ENCODE measurements at places on chromosomes 3 and 15.

DNA sequence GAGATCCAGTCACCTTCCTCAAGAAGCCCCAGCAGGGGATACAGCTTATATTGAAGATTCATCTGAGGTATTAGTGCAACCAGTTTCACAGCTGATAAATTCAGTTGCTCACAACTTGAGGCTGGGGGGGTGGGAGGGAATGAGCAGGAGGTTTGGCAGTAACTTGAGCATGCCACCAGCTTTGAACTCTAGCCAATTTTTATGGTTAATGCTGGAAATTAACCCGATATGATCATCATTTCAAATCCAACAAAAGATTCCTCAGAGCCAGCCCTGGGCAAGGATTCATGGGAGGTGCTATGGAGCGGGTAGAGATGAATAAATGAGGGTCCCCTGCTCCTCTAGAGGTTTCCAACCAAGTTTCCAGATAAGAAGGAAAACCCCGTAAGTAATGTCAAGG, 73.1 kb upstream of the HES1 start:
- DNase-seq: no peak

DNA sequence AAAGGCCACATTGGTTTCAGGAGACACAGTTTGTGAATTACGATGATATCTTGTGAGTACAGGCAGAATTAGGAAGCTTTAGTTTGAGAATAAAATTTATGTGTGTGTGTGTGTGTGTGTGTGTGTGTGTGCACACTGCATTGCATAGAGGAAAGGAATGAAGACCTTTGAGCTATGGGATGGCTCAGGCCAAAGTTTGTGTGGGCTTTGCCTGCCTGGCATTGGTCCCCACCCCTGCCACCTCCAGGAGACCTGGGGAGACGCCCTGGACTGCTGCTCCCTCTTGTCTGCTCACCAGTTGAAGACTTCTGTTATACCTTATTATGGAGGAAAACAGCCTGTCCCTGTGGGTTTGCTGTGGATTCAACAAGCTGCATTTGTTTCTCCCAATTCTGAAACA, 37.2 kb downstream of the TIGIT start:
- DNase-seq: no peak

- DNase-seq: no peak
Observed at GRCh38 chr15:39628144-39628508, 47.2 kb downstream of the THBS1 start.

GRCh38 chr3:35641331-35641730, 2.0 kb downstream of the ARPP21 start:
- no peak for DNase-seq

- DNase-seq: no peak
Observed at GRCh38 chr3:170437696-170438407, 19.2 kb downstream of the CLDN11 start.

DNA sequence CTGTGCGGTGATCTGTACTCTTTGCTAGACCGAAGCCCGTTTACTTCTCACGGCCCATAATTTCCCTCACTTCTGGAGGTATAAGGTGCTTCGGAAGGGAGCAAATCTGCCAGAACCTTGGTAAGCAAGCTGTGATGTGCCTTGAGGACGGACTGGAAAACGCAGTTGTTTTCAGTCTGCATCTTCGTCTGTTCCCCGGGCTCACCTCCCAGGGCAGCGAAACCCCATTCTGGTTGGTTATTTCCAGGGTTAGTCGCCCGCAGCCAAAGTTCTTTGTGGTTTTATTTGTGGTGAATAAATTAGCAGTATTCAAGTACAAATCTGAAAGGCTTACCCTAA, 401 bp downstream of the RAMAC start:
- DNase-seq: no peak

- no peak for DNase-seq
Observed at GRCh38 chr3:171095063-171095462, 68.5 kb upstream of the SLC2A2 start.

DNA sequence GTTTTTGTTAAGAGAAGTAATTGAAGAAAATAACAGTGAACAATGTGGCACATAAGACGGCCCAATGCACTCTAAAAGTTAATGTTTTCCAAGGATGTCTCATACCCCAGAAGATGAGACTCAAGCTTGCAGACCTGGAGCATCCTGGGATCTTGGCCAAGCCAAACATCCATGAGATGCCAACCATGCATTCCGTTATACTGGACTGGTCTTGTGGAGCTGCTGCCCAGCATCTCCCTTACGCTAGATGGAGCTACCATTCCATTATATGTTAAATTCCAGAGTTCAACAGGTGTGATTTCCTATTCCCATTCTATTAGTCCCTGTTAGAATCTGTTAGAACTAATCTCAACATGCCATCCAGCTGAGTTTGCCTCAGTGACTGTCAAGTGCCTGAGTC, 181.8 kb downstream of the PDCD6IP start:
- no peak for DNase-seq

- DNase-seq: no peak
Observed at GRCh38 chr3:70531063-70531657, 218.7 kb upstream of the MDFIC2 start.

DNA sequence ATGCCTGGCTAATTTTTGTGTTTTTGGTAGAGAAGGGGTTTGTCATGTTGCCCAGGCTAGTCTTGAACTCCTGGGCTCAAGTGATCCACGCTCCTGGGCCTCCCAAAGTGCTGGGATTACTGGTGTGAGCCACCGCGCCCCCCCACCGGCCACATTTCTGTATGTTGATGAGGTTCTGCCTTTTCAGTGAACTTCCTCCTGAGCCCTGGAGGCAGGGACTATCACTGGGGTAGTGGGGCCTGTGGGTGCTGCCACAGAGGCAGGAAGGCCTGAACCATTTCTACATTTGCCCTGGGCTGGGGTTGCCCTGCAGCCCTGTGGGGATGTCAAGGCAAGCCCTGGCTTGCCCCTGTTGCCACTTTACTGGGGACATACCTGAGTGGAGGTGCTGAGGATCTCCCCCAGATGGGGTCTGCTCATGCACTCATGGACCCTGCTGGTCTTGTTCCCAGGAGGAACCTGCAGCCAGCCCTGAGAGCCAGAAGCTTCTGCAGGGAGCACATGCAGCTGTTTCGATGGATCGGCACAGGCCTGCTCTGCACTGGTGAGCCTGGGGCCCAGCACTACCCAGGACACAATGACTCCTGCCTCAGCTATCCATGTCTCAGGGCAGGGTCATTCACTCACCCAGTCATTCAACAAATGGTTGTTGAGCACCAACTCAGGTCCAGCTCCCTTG, 5.7 kb downstream of the SLC28A1 start:
- DNase-seq: no peak

DNA sequence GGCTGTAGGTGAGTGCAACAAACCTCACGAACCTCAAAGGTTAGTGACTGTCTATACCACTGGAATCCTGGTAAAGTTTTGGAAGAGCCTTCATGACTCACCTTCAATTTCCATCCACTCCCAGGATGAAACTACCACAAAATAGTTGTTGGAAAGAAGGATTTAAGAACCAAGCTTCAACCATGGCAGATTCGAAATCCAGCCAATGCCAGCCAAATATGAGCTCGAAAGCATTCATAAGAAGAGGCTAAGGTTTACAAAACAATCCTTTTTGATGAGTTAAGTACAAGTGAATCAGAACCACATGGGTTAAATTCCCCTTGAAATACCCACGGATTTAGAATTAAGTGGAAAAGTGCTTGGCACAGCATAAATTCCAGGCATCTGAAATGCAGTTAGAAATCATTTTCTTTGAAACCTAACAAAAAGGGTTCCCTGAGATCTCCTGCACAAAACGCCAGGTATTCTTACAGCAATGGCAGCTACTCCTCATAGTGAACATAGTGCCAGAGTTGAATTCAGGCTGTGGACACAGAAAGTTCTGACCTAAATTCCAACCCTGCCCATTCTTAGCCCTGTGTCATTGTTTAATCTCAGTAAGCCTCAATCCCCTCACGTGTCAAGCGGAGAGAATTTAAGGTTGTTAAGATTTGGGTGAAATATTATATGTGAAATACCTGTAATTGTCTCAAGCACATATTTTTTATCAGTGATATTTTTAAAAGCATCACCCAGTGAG, 89.2 kb downstream of the FBN1 start:
- no peak for DNase-seq

DNA sequence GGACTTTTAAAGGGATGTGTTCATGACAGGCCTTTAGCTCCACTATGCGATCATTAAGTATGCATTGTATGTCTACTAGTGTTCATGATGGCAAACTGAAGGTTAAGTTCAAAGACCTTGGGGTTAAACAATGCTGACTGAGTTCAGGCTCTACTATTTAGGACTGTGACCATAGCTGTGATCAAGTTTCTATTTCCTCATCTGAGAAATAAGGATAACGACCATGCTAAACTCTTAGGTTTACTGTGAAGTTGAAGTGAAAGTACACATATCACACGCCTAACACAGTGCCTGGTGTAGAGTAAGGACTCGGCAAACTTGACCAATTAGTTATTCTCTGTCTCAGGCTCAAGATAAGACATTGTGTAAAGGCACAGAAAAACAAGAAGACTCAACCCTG, 243.2 kb downstream of the MBNL1 start:
- no peak for DNase-seq

DNA sequence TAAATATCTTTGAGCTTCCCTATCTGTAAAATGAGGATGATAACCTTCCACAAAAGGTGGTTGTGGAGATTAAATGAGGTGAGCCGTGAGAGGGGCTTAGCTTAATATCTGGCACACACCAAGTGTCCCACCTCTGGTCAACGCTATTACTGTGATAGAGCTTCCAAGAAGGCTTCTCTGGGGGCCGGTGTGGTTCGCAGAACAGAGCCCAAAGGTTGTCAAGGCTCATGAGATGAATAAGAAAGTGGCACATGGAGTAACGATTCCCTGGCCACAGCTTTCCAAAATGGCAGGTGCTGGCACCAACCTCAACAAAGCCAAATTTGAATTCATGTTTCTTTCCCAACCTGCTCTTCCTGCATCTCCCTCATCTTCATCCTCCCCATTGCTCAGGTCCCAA, 10.4 kb downstream of the KY start:
- no peak for DNase-seq

- no peak for DNase-seq
Observed at GRCh38 chr3:62749657-62750056, 125.6 kb downstream of the CADPS start.

- no peak for DNase-seq
Observed at GRCh38 chr3:116240261-116240660, 205.0 kb downstream of the LSAMP start.

GRCh38 chr3:165920984-165921383, 83.8 kb upstream of the BCHE start:
- DNase-seq: no peak

GRCh38 chr15:44222478-44222877, 27.4 kb upstream of the FRMD5 start:
- DNase-seq: no peak

- no peak for DNase-seq
Observed at GRCh38 chr15:67003586-67003985, 61.8 kb upstream of the SMAD3 start.

DNA sequence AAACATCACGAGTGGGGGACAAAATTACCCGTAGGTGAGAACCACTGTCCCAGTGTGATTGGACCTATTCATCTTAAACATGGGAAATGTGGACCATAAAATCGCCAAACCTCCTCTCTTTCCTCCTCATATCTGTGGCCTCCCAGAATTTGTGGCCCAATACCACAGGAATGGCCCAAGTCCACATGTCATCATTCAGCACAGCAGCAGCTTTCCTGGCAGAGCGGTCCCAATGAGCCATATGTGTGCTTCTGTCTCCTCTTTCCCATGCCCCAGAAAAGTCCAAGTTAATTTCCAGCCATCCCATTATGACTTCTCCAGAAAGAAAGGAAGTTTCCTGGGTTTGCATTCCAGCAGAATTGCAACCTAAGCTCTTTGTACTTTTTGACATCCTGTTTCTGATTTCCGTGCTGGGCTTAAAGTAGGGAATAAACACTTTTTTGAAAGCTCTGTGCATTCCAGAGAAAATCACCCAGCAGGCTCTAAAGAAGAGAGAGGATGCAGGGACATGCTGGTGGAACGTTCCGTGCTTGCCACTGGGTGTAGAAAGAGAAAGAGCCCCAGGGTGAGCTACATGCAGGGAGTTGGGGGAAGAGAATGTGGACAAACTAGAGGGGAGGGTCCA, 259.4 kb upstream of the PROK2 start:
- no peak for DNase-seq

DNA sequence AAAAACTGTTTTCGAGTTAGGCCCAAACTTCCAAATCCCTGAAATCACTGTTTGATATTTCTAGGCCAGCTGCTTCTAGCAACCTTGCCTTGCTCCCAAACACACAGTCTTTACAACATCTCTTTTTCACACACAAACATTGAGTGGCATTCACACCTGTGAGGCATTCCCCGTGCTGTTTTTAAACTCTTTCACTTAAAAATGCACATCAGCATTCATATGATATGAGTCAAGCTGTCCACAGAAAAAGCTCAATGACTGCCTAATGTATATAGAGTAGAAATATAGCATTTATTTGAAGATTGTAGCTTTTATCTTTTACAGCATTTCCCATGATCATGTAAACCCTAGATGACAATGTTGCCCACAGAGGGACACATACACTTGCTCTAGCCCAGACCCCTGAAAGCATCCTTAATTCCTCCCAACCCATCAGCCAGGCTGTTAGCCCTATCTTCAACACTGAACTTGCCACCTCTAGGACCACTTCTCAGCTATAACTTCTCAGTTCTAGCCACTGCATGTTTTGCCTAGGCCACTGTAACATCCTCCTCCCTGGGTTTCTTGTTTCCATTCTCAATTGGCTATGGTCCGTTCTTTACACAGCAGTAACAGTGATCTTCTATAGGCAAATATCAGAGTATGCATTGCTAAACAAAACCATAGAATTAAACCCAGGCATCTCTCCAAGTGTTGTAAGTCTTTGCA, 782.6 kb downstream of the DIPK2A start:
- no peak for DNase-seq

DNA sequence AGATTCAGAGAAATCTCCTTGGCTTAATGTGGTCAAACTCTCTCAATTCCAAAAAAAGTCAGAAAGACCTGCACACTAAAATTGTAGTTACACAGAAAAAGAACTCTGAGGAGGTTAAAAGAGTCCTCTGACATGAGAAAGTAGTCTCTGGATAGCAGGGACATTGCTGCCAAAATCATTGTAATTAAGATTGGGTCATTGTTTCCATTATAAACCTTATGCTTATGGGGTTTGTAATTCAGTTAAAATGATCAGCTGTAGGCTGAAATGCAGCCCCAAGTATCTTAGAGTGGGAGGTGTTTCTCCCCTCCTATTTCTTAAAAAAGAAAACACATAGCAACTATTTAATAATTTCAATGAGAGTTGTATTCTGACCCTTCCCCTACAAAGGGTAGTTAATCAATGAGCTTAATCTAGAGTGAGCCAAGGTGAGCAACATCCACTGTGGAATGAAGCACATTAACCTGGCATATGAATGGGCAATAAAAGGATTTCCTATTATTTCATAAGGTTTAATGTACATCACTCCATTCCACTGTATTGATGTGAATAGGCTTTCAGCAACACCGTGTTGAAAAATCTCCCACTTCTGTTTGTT, 406.9 kb downstream of the TIGIT start:
- no peak for DNase-seq

All from hypothalamus (tissue), 51 donors.